Activated CD4-positive, alpha-beta T cell treated with anti-CD3 and anti-CD28 coated beads, Interleukin-2, amount 10 ng/mL, durations not matched to agents 7 days and 5 days (primary cell): ENCODE measurements at places on chromosomes 1 and 21. TPM values are rescaled to one million over a fixed set of nuclear protein-coding genes. Genes with fewer than 3 reads are reported as not detected.

- DNase-seq: no peak
Measured at GRCh38 chr1:159935719-159936272, 9.6 kb downstream of the IGSF9 start.

- DNase-seq: no peak
Measured at GRCh38 chr1:229478852-229479251, 29.3 kb downstream of the NUP133 start.

Gene DDAH1
- total RNA-seq: not detected

GRCh38 chr21:42039470-42039901, 29.3 kb upstream of the ZBTB21 start:
- no peak for DNase-seq

DNA sequence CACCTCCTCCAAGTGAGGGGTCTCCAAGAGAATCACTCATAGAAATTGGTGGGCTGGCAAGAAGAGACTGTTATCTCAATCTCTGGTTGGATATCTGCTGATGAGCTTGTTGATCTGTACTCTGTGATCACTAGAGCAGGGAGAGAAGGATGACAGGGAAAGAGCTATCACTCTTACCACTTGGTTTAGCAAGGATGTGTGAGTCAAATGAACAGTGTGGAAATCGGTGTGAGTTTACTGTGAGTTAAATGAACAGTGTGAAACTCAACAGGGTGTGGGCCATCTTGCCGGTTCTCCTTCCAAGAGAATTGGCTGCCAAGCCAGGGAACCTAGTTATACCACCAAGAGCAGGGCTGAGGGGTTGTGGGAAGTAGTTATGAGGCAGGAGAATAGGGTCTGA, 33.3 kb upstream of the CD1D start:
- no peak for DNase-seq

Gene CD48
- total RNA-seq: 294 TPM

GRCh38 chr1:167792188-167792565, 70.4 kb downstream of the MPZL1 start:
- DNase-seq: no peak

DNA sequence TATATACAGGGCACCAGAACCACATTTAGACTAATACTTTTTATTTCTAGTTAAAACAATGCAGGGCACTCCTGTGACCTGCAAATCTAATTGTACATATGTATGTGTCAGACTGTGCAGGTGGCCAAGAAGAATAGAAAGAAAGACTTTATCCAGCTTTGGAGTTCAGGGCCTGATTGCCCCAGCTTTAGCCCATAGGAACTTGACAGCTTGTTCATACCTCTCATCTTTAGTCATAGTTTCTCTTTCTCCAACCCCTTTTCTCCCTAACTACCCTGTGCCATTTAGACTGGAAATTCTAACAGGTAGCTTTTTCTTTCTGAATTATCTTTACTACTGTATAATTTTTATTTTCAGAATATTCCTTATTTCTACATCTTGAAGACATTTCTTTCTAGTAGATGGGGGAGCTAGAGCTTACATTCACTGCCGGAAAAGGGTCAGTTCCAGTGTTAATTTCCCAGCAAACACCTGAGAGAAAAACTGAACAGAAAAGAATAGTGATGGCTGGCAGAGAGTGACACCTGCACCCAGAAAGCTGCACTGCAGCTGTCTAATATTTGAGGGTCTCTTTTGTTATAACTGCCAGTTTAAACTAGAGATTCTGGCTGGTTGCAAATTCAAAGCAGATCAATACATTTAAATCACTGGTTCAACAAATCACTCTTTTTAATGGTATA, 8.4 kb downstream of the YBX1 start:
- DNase-seq: no peak

DNA sequence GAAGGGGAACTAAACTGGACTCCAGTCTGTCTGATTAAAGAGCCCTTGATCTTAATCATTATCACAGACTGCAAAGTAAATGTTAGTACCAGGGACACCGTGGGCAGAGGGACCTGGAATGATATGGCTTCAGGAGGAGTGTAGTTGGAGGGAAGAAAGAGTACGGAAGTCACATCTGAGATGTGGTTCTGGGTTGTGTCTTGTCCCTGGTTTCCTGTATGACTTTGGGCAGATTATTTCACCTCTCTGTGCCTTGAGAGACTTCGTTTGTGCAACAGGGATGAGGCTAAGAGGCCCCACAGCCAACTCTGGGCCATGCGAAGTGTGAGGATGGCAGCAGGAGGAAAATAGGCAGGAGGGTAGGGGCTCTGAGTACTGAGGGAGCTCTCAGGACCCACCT, 76.1 kb upstream of the SLC2A1 start:
- DNase-seq: peak; percentile 21

Gene FCN3
- not detected for total RNA-seq

DNA sequence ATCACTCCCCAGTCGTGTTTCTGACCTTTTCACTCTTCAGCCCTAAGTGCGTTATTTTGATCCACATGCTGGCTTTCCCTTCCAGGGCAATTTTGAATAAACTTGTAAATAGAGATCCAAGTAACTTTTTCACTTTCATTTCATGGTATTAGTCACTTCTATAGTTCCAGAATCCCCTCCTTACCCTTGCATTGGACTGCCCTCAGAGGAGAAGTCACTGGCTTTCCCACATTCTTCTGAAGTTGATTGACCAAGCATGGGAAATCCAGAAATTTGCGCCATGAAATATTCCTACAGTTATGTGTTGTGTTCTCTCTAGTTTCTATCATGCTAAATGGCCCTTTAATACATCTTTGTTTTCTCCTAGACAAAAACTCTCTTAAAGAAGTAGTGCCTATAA, 177.3 kb upstream of the GORAB start:
- DNase-seq: no peak

Gene ISG15
- 237 TPM for total RNA-seq

Gene FCRL2
- total RNA-seq: not detected

- DNase-seq: no peak
Measured at GRCh38 chr1:16981269-16981849, 939 bp upstream of the MFAP2 start.

Gene KCND3
- total RNA-seq: not detected

GRCh38 chr1:230621324-230622030, 20.8 kb upstream of the COG2 start:
- DNase-seq: no peak

GRCh38 chr1:28115267-28115666, 26.9 kb upstream of the EYA3 start:
- DNase-seq: peak; percentile 37
